ENCODE measurements at places on chromosomes 6 and 20.

DNA sequence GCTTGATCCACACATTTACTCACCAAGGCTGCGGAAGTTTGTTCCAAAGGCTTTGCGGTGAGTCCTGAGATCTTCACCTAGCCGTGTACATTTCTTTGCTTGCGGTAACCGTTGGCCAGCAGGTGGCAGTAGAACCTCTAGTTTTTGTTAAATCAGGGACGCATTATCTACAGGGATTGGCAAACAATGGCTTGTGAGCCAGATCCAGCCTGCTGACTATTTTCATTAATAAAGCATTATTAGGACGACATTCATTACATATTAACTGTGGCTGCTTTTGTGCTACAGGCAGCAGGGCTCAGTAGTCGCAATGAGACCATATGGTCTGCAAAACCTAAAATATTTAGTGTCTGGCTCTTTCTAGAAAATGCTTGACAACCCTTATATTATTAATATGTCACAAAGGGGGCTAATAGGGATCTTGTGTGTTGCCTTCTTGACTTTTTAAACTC is 174.1 kb downstream of the DOK5 start:
- peak; percentile 67 for DNase-seq

DNA sequence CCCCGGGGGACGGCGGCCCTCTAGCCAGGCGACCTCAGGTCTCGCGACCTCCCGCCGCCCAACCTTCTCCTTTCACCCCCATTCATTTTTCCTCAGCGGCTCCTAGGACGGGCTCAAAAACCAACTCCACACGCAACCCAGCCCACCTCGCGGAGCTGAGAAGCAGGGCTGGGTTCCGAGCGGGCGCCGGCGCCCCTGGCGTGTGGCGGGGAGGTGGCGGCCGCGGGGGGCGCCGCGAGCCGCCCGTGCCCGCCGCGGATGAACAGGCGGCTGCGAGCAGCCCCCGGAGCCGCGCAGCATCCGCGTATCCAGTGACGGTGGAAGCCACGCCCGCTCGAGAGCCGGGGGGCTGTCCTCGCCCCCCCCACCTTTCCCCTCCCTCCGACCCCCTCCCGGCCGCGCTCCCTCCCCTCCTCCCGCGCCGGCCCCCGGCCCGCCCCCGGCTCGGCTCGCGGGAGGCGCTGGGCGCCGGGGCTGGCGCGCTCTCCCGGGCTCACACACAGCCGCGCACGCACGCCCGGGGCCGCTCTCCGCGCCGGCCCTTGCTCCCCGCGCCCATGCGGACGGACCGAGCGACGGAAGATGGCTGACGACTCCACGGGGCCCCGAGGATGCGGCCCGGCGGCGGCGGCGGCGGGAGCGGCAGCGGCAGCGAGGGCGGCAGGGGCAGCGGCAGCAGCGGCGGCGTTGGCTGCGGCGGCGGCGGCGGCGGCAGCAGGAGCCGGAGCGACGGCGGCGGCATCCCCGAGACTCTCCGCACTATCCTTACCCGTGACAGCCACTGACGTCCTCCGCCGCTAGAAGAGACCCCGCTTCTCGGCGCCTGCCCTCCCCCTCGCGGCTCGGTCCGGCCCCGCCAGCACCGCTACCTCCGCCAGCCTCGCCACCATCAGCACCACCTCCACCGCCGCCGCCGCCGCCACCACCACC is at the start of gene SOBP:
SOBP (plus strand) TSS at position 482 of the 930 bp plus-strand sequence. CDS start 500 bp downstream, outside the sequence.
- peak; percentile 47 for DNase-seq

- DNase-seq, result no peak
These were observed 138.9 kb upstream of the PTPRK start for GRCh38 chr6:128659276-128659675.

DNA sequence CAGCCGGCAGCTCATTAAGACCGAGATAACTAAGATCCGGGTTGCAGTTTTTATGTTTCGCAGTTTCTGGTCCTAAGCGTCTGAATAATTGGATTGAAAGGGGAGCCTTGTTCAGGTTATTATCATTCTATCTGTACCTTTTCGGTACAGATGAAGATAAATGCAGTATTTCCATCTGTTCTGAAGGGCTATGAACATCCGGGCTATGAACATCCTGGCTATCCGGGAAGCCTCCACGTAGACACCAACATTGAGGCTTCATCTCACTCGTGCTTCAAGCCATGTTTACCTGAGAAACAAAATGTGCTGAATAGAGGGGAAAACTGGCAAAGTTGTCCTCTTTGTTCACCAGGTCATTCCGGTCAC is 399 bp upstream of the REPS1 start:
- DNase-seq, result peak; percentile 4

- DNase-seq, result no peak
These were observed 47.5 kb downstream of the EYA4 start for GRCh38 chr6:133288662-133289061.

- no peak for DNase-seq
These were observed 146.6 kb downstream of the SOBP start for GRCh38 chr6:107636486-107636885.

DNA sequence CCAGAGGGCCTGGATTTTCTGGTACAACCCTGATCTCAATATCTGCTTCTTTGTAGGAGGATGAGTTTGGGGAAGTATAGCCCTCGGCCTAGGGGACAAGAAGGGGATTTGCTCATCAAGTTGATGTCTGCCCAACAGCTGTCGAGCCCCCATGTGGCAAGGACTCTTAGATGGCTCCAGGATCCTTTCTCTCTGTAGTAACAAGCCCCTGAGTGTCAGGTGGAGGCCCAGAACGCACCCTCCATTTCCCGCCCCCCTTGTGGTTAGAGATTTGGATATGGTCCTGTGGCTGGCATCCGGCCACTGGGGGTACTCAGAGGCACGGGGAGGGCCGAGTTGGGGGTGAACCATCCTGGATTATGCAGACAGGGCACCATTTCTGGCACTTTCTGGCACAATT is 50.1 kb downstream of the CTCFL start:
- no peak for DNase-seq

DNA sequence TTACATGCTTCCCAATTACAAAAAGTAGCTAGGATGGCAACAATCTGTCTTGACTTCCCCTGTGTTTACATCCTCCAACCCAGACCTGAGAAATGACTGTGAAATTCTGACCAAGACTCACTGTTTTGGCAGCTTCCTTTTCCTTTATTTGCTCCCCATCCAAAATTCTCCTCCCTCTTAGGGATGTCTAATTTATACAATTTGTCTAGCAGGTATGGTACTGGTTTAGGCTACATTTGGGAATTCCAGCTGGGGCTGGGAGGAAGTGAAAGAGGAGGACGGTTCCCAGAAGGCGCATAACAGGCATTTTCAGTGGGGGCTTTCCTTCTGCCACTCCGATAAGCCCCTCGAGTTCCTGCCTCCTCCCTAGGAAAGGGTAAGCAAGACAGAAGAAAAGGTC is 231.5 kb upstream of the BTBD3 start:
- no peak for DNase-seq
